ENCODE measurements at places on chromosomes 12 and 14.

DNA sequence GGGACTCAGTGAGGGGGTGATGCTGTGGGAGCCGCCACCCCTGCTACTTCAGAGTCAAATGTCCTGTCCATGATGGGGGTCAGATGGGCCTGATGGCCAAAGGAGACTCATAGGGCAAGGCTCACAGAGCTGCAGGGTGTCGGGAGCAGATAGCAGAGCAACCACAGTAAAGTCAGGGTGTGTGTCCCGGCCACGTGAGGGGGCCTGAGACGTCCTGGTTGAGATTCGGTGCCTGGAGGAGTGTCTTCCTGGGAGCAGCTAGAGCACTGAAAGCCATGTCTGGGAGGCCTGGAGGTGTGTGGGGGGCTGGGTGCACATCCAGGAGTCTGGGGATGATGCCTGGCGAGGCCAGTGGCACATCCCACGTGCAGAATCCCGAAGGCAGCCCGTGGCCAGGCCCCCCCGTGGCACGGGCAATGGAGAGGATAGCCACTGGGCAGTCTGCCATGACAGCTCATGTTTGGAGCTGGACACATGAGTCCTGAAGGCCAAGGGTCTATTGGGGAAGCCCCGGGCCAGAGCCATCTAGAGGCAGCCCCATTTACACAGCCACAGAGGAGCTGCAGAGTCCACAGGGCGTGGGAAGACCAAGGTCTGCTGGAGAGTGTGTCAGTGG is 308.0 kb upstream of the SFSWAP start:
- no peak for DNase-seq

DNA sequence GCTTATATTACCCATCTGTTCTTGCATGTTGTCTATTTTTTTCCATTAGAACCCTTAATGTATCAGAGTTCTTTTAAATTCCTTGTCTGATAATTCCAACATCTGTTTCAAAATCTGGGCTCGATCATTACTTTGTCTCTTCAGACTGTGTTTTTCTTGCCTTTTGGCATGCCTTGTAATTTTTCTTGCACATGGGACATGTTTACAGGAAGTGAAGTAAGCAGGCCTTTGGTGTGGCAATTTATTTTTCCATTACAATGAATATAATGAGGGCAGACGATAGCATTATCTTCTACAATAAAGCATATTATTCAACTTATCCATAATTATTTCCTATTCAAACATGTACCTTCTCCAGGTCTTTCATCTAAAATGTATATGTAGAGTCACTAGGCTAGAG is 48.3 kb downstream of the STXBP6 start:
- DNase-seq: no peak

DNA sequence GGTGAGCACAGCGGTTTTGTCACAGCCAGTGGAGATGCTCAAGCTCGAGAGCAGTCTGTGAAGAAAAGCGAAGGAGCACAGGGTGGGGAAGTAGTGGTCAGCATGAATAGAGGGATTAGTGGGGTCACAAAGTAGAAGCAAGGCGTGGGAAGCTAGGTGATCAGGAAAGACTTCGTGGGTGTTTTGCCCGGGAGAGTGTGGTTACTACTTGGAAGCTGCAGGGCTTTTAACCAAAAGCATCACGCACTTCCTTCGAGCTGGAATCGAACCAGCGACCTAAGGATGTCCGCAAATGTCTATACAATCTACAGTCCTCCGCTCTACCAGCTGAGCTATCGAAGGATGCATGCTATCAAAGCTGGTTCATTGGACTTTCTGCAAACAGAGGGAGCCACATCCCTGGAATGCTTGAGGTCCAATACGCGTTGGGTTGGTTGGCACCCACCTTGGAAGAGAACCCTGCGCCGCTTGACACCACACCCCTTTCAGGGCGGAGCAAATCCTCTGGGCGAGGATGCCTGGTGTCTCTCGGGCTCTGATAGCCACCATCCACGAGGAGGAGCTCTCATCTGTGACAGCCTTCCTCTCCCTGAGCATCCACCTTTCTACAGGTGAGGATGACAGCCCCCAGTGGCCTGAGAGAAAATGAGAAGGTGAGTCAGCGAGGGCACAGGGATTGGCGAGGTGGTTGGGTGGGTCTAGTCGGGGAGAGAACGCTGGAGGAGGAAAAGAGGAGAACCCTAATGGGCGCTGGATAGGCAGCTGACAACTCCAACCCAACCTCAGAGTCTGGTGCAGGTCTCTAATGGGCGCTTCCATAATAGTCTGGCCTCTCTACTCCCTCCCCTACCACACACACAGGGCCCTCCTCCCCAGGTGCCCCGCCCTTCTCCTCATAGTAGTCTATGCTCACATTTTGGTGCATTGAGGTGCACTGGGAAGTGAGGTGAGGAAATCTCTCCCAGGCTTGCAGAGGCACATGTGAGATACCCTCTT is 16.0 kb upstream of the OR6S1 start:
- DNase-seq: no peak

DNA sequence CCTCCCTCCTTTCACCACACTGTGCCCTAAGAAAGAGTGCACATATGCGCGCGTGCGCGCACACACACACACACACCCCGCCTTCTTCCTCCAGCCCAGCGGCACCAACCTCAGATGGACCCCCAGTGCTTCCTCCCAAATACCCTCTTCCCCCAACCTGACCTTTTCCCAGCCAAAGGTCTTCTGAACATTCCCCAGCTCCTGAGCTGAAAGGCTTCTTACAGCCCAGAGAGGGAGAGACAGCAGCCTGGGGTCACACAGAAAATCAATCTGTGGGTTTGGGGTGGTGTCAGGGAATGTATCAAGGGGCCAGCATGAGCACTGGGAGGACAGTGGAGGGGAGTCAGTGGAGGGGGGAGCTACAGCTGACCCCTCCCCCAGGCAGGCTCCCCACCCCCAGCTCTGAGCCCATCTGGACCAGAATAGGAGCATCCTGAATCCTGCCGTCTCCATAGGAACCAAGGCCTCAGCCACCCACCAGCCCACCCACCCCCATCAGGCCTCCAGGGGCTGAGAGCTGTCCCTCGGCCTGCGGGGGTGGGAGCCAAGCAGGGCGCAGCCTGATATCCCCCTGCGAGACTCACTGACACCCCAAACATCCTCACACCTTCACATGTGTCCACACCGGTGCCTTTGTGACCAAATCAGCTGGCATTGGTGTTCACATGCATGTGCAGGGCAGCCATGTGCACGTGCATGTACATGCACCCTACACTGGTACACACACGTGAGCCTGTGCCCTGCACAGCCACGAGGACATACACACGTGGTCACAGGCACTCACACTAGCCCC is 5.7 kb downstream of the RASAL1 start:
- no peak for DNase-seq

DNA sequence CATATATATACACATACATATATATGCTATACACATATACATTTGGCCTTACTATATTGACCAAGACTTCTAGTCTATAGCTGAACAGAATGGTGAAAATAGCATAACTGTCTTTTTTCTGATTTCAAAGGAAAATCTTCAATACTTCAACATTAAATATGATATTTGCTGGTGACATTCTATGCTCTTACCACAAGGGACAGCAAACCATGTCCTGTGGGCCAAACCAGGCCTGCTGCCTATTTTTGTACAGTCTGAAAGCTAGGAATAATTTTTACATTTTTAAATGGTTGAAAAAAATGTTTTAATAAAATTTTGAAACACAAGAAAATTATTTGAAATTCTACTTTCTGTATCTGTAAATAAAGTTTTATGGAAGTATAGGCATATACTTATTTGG is 63.6 kb downstream of the EML5 start:
- no peak for DNase-seq

- peak; percentile 8 for DNase-seq
Observed at GRCh38 chr12:89494411-89495231, 30.0 kb downstream of the GALNT4 start.

- no peak for DNase-seq
Observed at GRCh38 chr12:3671330-3672112, 81.4 kb downstream of the CRACR2A start.

- DNase-seq: no peak
Observed at GRCh38 chr12:116990971-116991966, 80.5 kb downstream of the FBXW8 start.

GRCh38 chr12:68250454-68250853 is 3.0 kb downstream of the IL22 start:
- no peak for DNase-seq

- DNase-seq: no peak
Observed at GRCh38 chr12:1305791-1306500, 288.4 kb downstream of the FBXL14 start.

DNA sequence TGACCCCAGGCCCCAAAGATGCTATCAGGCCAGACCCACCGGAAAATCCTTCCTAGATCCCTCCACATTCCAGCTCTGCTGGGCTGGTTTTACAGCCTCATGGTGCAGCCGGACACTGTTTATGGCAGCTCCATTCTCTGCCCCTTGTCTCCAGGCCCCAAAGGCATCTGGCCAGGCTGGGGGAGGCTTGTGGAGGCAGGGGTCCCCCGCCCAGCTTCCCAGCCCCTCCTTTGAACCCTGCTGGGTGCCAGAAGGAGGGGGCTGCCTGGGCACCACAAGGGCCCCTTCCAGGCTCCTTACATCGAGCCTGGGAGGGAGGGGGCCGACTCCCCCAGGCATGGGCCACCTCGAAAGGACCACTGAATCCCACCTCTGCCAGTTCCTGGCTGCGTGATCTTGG is 19.8 kb upstream of the SMUG1 start:
- DNase-seq: no peak

- no peak for DNase-seq
Observed at GRCh38 chr14:80764496-80764895, 177.0 kb downstream of the CEP128 start.

DNA sequence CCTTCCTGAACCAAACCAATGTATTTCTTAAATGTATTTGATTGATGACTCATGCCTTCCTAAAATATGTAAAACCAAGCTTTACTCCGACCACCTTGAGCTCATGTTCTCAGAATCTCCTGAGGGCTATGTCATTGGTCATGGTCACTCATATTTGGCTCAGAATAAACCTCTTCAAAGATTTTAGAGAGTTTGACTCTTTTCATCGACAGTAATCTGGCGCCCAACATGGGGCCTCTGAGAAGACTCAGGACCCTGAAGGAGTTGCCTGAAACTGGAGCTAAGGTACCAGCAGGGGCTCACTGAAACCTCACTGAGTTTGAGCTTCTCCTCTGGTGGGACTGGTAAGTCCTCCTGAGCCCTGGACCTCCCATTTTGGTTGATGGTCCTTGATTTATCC is 17.2 kb upstream of the PSMC1 start:
- peak; percentile 12 for DNase-seq

- DNase-seq: no peak
Observed at GRCh38 chr12:25013061-25013460, 64.2 kb upstream of the BCAT1 start.

GRCh38 chr12:17301544-17301943 is 695.6 kb upstream of the LMO3 start:
- no peak for DNase-seq

GRCh38 chr14:38420048-38420447 is 164.2 kb upstream of the CLEC14A start:
- DNase-seq: no peak

- DNase-seq: no peak
Observed at GRCh38 chr12:116604951-116605641, 45.9 kb downstream of the MAP1LC3B2 start.

DNA sequence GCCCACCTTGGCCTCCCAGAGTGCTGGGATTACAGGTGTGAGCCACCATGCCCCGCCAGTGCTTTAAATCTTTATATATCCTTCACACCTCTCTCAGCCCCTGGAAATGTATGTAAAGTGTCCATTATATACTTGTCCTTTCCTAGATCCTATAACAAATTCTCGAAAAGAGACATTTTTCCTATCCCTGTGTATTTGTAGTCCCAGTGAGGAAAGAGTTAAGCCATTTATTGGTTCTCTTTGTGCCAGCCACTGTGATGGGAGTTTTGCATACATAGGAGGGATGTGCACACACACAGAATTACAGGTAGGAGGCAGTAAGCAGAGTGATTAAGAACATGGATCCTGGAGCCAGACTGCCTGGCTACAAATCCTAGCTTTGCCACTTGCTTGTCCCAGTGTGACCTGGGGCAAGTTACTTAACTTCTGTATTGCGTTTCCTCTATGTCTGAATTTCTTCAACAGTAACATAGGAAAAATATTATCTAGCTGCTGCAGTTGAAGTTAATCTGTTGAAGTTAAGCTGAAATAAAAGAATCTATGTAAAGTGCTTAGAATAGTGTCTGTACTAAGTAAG is 2.1 kb upstream of the RABGGTA start:
- no peak for DNase-seq

DNA sequence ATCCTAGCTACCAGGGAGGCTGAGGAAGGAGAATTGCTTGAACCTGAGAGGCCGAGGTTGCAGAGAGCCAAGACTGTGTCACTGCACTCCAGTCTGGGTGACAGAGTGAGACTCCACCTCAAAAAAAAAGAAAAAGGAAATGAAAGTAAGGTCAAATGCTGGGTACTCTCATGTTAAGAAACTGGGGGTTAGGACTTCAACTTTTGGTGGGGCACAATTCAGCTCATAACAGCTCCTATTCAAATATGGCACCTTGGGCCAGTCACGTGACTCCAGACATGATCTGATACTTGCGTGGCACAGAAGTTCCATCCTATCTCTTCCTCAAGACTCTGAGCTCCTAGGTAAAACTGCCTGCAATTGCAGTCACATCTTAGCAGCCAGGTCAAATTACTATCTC is 142.7 kb downstream of the EGLN3 start:
- DNase-seq: no peak

DNA sequence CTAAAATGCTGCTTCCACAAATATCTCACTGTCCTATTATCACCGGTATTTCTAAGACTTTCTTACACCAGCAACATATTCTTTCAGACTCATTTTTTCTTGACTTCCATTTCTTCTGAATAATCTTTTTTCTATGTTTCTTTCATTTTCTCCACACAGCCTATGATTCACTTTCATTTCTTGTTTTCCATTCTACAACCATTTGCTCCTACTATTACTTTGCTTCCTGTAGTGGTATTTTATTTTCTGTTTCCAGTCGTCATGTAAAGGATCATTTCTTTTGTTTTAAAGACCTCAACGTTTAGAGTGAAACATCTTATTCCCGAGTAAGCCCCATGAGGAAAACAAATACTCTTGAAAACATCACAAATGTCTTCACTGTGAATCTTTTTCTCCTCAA is 182.2 kb upstream of the MDGA2 start:
- no peak for DNase-seq

DNA sequence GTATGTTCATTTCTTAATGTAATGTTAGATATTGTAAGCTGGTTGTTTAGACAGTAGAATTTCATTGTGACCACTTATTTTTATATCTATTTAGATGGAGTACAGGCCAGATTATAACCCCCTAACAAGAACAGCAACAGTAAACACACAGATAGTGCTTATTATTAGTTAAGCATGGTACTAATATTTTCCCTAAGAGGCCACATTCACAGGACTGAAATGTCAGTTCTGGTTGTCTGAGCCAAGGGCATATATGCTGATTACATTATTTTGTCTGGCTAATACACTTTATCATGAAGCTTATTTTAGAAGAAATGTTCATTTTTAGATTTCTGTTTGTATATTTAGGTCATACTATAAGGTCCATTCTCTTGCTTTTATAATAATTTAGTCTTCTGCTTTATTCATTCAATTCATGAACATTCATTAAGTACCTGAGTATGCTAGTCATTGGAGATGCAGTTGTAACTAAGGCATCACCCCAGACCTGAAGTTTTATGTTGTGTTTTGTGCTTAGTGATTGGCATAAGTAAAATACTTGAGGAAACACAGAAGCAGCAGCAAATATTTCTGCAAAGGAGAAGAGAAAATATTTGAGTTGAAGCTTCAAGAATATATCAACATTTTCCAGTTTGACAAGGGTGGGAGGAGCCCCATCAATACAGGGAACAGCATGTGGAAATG is 413.7 kb downstream of the RAD51B start:
- DNase-seq: no peak
